Posterior cingulate gyrus (tissue), 11 donors: ENCODE measurements at places on chromosomes 13 and 19.

GRCh38 chr13:45751885-45752284 lies 49.8 kb downstream of the CBY2 start:
- DNase-seq: no peak

- no peak for DNase-seq
These were observed 128.8 kb downstream of the SIPA1L3 start for GRCh38 chr19:38035515-38036495.

DNA sequence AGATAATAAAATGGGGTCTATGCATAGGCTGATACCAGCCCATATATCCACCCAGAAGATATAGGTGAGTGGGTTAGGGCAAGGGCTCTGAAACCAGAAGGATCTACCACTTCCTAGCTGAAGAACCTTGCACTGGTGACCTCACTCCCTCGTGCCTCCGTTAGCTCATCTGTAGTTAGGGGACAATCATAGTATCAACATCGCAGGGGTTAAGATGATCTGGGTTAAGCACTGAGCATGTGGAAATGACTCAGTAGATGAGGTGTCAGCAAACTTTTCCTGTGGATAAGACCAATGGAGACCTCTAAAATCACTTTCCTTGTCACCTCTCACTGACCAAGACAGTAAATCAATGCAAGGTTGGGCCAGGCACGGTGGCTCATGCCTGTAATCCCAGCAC lies 30.5 kb downstream of the TNFSF14 start:
- no peak for DNase-seq

DNA sequence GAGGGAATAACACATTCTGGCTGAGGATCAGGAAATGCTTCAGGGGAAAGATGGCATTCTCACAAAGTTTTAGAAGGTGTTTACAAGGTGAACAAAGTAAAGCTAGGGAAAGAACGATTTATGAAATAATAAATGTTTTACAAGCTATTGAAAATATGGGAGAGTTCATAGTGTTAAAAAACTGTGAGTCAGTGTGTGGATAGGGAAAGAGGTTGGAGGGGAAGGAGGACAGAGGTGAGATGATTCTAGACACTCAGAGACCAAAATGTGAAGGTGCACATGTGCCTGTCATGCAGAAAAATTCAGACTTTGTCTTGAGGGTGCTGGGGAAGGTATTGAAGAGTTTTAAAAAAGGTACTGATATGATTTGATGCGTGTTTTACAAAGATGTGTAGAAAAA lies 476.1 kb downstream of the TDRD3 start:
- DNase-seq: no peak

GRCh38 chr19:53892981-53893325 lies 11.0 kb downstream of the PRKCG start:
- DNase-seq: no peak

- peak; percentile 85 for DNase-seq
These were observed 13.3 kb downstream of the SIAH3 start for GRCh38 chr13:45838171-45838745.

GRCh38 chr19:47284324-47284899 lies 9.7 kb downstream of the INAFM1 start:
- no peak for DNase-seq
